LHCN-M2 (cell line): ENCODE measurements at places on chromosomes 7 and 10. TPM values are rescaled to one million over a fixed set of nuclear protein-coding genes. Genes with fewer than 3 reads are reported as not detected.

SPAG6 gene
- not detected in 2 replicates for total RNA-seq

NEUROG3 gene
- not detected in 2 replicates for total RNA-seq

GRCh38 chr7:23721456-23721855 is 11.4 kb downstream of the STK31 start:
- no peak for DNase-seq

- no peak for DNase-seq
These were observed 6.2 kb upstream of the OTUD1 start for GRCh38 chr10:23432639-23433038.

DNA sequence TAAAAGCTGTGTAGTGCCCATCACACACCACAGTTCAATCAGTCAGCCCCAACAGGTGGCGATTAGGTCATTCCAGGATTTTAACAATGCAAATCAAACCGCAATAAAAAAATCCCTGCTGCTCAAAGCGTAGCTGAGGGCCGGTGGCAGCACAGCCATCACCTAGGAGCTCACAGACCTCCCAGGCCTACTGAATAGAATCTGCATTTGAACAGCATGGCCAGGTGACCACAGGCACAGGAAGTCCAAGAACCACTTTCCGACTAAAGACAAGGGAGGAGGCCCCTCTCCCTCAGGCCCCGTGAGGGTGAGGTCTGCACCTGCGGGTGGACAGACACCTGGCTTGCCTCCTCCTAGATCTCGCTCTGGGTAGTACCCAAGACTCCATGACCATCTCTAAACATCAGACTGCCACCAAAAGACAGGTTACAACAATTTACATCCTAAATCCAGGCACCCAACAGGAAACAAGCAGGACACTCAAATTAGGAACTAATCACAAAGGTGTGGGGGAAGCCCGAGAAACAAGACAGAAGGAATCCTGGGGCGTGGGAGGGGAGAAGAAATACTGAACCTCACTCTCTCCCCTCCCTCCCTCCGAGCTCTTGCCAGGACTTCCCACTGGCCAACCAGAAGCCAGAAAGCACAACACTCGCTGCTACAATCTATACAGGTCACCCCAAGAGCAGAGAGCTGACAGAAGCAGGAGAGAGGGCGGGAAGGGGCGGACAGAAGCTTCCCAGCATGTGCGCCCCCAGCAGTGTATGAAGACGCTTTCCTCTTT is 19.2 kb downstream of the GNA12 start:
- DNase-seq: peak; percentile 64

DNA sequence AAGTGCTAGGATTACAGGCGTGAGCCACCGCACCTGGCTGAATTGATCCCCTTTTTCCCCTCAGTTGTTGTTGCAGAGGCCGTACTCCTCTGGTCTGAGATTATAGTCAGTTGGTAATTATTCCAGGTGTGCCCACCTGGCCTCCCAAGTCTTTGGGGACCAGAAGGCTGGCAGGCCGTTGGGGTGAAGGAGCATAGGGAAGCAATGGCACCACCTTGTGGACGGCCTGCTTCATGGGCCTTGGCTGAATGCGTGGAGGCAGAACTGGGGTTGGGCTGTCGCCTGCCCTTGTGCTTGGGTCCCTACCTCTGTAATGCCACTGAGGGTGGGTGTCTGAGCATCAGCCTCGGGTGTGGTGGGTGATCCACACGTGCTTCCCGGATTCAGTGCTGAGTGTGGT is 125.7 kb downstream of the RGS10 start:
- DNase-seq: peak; percentile 25
